ENCODE measurements at places on chromosomes 2 and 18.

DNA sequence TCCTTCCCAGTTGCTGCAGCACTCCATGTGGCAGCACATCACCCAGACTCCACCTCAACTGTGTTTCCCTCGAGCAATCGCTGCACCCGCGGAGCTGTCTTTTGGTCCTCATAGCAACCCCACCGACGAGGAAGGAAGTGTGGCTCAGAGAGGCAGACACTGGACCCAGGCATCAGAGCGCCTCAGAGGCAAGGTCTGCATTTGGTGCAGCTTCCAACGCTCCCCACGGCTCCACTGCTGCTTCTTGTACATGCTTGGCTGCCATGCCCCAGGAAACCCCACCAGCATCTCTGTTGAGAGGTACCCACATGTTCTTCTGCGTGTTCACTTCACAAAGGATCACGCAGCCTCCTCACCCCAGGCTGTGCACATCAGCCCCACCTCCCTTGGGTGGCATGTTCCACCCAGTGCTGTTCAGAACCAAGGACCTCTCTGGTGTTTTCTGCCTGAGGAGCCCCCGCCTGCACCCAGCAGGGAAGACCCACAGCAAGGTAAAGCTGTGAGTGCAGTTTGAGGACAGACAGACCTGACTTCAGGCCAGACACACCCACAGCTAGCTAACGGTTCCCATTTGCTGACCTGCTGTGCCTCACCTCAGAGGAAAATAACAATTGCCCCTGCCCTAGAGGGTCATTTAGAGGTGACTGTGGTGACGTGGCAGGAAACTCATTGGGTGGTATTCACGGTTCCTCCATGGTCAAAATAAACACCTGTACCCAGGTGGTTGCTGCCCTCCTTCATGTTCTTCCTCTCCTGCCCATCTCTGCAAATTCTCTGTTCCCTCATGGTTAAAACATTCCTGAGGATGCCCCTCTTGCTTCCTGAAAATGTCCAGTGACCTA is 326.3 kb upstream of the MYT1L start:
- DNase-seq: no peak

- no peak for DNase-seq
These were observed 139.3 kb downstream of the MYCN start for GRCh38 chr2:16079637-16080036.

GRCh38 chr18:53526101-53526870 is 698.2 kb downstream of the MBD2 start:
- no peak for DNase-seq

DNA sequence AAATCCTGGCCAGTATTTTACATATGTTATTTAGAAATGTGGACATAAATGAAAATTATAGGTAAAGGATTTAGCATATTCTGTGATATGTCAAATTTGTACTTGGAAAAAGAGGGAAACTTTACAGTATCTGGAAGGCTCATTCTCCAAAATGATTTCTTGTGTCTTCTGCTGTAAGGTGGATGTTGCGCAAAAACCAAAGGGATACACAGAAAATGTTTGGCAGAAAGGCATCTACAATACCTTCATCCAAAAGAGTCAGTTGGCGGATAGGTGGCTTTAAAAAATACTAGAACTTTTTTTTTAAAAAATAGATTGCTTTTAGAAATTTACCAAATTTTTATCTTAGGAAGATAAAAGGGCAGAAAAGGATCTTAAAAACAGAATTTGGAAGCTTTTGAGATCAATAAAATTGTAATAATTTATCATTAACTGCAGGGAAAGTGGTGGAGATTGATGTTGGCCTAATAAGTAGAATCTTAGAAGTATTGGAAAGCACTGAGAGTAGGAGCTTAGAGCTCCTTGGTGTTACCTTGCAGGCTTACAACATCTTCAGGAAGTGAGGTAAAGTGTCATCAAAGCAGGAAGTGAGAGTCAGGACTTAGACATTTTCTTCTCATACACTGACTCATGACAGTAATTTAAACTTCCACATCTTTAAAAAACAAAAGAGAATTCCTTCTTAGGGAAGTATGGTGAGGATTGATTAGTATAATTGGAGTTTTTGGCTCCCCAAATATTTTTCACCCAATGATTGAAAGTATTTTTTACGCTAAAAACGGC is 2.1 kb downstream of the NABP1 start:
- no peak for DNase-seq

DNA sequence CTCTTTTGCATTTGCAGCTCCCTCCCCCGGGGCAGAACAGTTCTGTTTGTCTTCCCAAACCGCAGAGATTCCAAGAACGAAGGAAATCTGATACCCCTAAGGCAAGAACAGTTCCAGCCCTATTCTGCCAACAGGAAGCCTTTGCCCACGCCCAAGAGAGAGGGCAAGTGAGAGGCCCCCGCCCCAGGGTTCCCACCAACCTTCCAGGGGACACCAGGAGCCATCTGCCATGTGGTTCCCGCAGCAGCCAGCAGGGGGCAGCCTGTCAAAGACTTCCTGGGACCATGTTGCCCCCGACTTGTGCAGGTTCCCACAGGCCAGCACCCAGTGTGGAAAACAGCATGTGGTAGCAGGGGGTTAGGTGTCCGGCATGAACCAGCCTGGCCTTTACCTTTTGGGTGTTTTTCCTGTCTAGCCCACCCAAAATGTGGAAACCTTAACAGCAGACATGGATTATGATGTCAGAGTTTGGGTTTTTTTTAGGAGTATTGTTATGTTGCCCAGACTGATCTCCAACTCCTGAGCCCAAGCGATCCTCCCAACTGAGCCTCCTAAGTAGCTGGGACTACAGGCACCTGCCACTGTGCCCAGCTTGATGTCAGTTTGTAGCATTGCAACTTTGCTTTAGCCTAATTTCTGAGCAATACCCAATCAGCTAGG is 21.7 kb upstream of the EFHD1 start:
- peak; percentile 42 for DNase-seq

DNA sequence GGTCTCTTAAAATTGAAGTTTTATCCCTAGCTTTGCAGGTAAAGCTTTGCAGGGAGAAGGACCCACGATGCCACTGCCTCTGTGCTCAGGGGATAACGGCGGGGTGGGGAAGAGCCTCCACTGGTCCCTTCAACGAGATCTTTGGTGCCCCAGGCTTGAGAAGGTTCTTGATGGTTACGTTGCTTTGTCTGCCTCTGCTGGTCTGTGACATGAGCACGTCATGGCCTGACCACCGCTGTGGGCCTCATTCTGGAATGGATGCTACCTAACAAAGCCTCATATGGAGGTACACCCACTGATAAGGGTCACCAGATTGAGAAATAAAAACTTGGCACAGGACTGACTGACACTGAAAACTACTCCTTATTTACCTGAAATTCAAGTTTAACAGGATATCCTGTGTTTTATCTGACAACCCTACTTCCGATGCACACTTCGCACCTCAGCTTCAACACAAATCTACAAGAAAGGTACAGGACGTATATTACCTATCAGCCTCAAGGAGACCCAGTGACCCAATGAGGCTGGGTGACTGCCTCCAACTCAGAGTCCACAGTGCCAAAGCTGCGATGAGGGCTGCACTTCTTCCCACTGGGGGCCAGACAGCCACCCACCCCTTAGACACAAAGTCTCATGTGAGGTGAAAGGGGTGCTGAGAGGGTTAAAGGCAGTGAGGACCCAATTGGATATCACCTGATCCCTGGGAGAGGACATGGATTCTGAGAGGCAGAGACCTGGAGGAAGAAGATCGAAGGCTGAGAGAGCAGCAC is 64.9 kb downstream of the EIPR1 start:
- DNase-seq: no peak

GRCh38 chr2:85411405-85411748 is 1.2 kb upstream of the CAPG start:
- no peak for DNase-seq

DNA sequence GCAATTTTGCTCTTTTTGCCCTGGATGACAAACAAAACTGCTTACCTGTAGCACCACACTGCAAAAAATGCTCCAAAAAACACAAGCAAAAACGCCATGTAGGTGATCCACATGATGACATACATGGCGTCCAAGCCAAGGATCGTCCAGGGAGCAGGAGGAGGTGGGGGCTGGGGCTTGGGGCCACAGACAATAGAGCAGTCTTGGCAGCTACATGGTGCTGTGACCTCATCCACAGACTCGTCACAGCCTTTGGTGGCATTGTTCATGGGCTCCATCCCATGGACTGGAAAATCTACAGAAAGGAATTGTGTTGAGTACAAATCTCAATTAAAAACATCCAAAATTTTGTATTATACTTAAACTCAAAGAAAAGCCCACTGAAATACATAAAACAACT is 26.1 kb downstream of the NPC1 start:
- DNase-seq: no peak

DNA sequence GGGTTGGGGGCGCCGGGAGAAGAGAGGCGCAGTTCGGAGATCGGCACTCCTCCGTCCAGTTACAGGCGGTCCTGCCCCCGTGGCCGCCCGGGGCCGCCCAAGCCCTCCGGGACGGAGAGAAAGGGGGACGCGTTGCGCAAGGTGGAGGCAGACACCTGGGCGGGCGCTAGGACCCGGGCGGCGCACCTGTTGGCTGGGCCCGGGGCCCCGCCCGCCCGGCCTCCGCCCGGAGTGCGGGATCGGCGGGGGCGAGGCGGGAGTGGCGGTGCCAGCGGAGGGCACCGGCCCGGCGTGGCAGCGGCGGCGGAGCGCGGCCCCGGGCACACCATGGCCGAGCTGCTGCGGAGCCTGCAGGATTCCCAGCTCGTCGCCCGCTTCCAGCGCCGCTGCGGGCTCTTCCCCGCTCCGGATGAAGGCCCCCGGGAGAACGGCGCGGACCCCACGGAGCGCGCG is at the start of gene SGPP2:
Gene SGPP2 (plus strand): TSS at position 268 of the 453 bp plus-strand sequence. CDS start 60 bp downstream, at position 328.
- DNase-seq: no peak

DNA sequence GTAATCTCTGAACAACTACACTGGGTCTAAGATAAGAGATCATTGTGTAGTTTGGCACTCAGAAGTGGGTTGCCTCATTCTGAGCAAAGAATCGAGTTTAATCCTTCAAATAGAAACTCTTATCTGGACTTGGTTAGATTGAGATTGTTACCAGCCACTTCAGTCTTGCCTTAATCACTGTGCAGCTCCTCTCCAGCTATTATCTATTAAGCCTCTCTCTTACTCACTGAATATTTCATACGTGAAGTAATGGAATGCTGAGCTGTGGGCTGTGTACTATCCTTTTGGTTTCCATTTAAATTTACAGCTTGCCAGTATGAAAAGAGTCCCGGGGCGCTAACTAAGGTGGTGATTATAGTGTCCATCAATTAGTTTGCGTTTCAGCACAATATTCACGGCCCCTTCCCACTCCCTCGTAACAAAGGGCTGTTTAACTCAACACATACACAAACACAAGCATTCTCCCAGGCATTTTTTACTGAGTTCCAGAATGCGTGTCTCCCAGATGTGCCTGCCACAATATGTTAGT is 65.7 kb upstream of the NCKAP5 start:
- no peak for DNase-seq

- DNase-seq: no peak
These were observed 99.4 kb downstream of the MYOM1 start for GRCh38 chr18:3120356-3120755.

DNA sequence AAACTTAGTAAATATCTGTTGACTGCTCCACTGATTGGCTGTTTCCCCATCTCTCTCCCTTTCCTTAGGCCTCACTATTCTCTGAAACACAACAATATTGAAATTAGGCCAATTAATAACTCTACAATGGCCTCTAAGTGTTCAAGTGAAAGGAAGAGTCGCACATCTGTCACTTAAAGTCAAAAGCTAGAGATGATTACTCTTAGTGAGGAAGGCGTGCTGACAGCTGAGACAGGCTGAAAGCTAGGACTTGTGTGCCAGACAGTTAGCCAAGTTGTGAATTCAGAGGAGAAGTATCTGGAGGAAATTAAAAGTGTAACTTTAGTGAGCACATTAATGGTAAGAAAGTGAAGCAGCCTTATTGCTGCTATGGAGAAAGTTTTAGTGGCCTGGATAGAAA is 48.4 kb downstream of the PLEK start:
- DNase-seq: no peak

DNA sequence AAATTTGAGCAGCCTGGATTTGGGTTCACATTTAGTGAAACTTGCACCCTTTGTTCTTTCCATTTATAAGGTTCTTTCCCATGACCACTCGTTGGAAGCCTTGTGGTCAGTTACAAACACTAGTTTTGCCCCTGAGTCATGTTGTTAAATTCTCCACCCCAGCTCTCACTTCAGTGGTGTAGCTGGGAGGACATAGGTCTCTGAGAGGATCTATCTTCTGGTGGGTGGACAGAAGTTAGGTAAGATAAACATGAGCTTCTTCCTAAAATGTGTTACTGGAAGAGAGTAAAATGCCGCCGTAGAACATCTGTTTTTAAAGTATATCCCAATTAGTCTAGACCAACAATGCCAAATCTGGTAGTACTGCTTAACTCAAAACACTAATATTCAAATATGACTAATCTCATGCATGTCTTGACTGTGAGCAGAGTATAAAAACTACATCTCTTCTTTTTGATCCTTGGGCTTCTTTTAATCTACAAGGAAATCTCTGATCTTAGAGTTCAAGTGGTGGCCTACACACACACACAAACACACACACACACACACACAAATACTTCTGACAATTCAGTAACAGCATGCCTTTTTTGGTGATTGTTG is 162.6 kb upstream of the FN1 start:
- DNase-seq: no peak

- DNase-seq: no peak
These were observed 682.0 kb upstream of the ID2 start for GRCh38 chr2:7999683-8000476.

DNA sequence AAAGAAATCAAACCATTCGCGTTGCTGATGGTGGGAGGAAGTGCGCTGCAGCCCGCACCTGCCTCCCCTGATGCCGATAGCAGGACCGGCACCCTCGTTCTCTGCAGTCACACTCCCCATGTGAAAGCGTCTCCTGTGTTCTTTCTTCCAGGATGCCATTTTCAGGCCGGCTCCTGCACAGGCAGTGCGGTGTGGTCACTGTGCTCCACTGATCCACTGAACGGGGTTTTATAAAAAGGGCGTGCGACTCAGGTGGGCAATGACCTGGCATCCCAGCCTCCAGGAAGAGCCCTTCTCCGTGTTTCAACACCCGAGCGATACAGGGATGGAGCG is 88.3 kb upstream of the SNTG2 start:
- DNase-seq: no peak

DNA sequence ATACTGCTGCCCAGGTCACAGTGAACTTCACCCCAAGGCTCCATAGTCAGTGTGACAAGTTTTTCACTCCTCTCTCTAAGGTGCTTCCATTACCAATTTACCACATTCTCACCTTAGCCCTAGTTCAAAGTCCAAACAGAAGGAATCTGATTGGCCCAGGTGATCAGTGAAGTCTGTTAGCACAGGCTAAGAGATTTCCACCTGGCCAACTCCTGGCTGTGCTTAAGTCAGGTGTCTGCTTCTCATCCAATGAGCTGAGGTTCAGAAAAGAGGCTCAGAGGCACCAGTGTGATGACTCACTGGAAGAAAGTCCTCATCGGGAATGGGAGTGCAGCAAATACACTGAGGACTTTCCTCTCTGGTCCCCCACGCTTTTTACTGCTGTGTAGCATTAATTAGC is 164.4 kb upstream of the MGAT5 start:
- DNase-seq: no peak

- no peak for DNase-seq
These were observed 414.3 kb upstream of the HS6ST1 start for GRCh38 chr2:128732976-128733431.

All from T-helper 1 cell (primary cell).